ENCODE measurements at places on chromosomes 12 and 14.

DNA sequence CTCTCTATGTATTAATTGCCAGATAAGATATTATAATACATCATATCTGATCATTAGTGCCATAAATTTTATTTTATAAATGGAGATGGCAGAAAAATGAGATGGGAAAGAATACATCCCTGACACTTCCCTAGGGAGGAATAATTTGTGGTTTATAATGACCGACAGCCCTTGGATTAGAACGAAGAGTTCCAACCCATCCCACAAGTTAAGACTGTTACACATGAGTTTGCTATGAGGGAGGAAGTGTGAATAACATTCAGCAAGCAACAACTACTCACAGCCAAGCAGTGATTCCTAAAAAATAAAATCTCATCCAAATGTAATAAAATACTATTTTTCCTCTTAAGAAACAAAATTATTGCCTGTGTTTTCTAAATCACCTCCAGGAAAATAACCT, 299.0 kb downstream of the CCDC91 start:
- no peak for DNase-seq

GRCh38 chr12:120762086-120762485, 36.5 kb downstream of the ACADS start:
- DNase-seq: no peak

DNA sequence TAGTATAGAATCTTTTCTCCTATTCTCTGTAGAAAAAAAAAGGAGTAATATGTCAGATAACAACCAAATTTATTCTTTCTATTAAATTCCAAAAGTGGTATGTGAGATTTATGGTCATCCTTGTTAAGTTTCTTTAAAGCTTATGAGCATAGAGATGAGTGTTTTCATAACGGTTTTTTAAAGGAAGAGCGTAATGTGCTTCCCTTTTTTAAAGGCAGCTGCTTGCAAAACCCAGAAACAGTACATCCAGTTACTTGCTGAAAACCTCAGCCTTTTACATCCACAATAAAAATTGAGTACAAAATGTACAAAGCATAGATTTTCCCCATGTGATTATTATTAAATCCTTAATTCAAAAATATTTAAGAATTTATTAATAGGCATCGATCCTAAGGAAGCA, 53.6 kb upstream of the CD163 start:
- no peak for DNase-seq

GRCh38 chr14:95126906-95127530, 30.3 kb downstream of the DICER1 start:
- DNase-seq: no peak

DNA sequence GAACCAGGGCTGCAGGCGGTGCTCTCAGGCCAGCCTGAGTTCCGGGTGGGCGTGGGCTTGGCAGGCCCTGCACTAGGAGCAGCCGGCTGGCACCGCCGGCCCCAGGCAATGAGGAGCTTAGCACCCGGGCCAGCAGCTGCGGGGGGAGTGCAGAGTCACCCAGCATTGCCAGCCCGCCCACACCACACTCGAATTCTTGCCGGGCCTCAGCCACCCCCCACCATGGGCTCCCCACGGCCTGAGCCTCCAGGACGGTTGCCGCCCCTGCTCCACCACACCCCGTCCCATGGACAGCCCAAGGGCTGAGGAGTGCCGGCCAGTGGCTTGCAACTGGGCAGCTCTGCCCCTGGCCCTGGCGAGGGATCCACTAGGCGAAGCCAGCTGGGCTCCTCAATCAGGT, 453.4 kb downstream of the TMTC2 start:
- no peak for DNase-seq

DNA sequence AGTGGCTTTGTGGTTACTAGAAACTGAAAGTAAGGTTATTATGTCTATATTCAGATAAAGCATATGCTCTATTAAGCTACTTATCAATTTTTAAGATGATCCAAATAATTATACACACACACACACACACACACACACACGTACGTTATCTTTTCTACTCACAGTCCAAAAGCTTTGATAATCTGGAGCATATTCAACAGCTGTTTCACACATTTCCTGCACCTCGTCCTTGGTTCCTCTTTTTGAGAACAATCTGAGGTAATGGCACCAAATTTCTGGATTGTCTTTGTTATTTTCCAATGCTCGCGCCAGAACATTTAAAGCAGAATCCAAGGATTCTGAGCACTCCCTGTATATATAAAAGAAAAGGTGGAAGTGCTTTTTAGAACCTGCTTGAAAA, 37.5 kb downstream of the ZFC3H1 start:
- DNase-seq: peak; percentile 53

- no peak for DNase-seq
These were observed 207.7 kb upstream of the DDHD1 start for GRCh38 chr14:53360829-53361228.

DNA sequence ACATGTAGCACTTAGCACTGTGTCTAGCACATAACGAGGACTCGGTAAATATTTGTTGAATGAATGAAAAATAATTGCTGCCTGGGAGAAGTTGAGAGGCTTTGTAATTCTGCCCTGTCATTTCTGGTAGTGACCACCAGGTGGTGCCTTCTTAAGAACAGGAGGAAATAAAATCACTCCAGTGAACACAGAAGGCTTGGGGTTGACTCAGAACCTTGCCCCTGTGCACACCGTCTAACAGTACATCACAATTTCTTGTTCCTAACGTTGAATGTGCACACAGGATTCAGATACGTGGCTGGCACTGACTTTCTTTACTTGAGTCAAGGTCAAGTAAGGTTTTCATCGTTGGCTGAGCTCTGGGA, 91.8 kb downstream of the RGS6 start:
- peak; percentile 53 for DNase-seq

- DNase-seq: no peak
These were observed 204.7 kb downstream of the BCAT1 start for GRCh38 chr12:24743941-24744793.

DNA sequence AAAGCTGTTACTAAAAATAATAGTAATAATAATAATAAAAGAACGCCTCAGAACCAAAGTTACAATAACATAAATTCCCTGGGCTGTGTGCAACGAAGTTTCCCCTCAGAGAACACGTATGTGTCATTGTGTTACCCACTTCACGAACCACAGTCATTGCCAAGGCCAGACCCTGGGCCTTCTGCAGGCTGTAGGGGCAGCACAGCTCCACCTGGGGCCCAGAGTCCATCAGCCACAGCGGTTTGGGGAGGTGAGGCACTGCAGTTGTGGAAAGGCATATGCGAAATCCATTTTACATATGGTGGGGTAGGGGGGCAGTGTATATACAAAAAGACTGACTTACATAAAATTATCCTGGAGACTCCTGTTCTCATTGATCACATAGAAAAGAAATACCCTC, 56.1 kb downstream of the ESR2 start:
- peak; percentile 20 for DNase-seq

GRCh38 chr14:66944872-66945271, 244.4 kb upstream of the GARIN2 start:
- DNase-seq: peak; percentile 24

DNA sequence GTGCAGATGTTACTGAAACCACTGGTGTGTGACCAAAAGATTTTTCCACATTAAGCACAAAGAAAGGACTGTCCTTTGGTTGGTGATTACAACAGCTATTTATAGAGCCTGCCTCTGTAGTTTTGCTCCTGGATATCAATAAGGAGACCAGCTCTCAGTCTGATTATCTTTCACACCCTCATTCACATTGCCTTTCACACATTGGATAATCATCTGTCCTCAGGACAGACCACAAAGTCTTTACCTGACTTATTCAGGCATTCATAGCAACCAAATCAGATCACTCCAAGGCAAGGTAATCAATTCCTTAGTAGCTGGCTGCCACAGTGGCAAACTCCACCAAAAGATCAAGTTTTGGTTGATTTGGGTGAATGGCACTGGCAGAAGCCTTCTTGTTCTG, 59.6 kb upstream of the CPSF6 start:
- no peak for DNase-seq
